ENCODE measurements at places on chromosomes 13 and 19. TPM values are rescaled to one million over a fixed set of nuclear protein-coding genes. Genes with fewer than 3 reads are reported as not detected.
A peak's percentile ranks its signal among the peaks of the same experiment; 100 is the strongest.

GRCh38 chr19:13277104-13277809, 127.0 kb downstream of the IER2 start:
- H3K4me1 ChIP-seq, result peaks cover 9% of the 10 kb centered on the region
- H3K27me3 ChIP-seq, result peaks cover 3% of the 10 kb centered on the region
- H3K27ac ChIP-seq, result no peak overlapping the region
- DNase-seq, result peak; percentile 73
- H3K4me3 ChIP-seq, result peak overlapping the region; percentile 40

- no peak overlapping the region for H3K27ac ChIP-seq
- no peak overlapping the region for H3K4me3 ChIP-seq
- H3K4me1 ChIP-seq, result no peaks in the 10 kb centered on the region
- no peak for DNase-seq
- no peaks in the 10 kb centered on the region for H3K27me3 ChIP-seq
Measured at GRCh38 chr13:98794498-98794897, 42.0 kb upstream of the SLC15A1 start.

The MIR17HG gene
- 21.5 TPM for total RNA-seq

DNA sequence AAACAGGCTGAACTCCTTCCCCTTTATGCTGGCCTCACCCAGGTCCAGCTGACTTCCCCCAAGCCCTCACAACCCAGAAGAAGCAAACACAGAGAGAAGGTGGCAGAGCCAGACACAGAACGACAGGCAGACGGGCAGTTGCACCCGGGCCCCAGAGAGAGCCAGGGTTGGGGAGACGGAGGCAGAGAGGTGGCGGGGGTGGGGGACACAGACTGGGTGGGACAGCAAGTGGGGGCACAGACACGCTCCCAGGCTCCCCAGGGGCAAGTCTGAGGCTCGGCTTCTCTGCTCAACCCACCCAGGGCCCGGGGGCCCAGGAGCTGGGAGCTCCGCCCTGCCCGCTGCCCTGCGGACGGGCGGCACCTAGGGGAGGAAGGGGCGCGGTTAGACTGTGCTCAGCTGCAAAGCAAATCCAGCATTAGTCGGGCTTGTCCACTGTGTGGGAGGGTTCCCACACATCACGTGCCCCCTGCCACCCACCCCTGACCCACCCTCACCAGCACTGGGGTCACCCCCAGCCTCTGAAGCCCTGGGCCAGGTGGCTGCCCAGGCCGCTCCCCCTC, 31.3 kb upstream of the ASF1B start:
- H3K27ac ChIP-seq, result no peak overlapping the region
- peak; percentile 40 for DNase-seq
- H3K36me3 ChIP-seq, result peaks cover 10% of the 10 kb centered on the region
- peaks cover 19% of the 10 kb centered on the region for H3K4me1 ChIP-seq

The LYL1 gene
- total RNA-seq, result 2.5 TPM

- H3K27me3 ChIP-seq, result no peaks in the 10 kb centered on the region
- no peak overlapping the region for H3K4me3 ChIP-seq
- H3K36me3 ChIP-seq, result no peaks in the 10 kb centered on the region
- H3K27ac ChIP-seq, result no peak overlapping the region
- no peak for DNase-seq
Measured at GRCh38 chr19:4238831-4239230, 8.0 kb upstream of the YJU2 start.

All from CD8-positive, alpha-beta memory T cell (primary cell).